Activated CD8-positive, alpha-beta memory T cell treated with anti-CD3 and anti-CD28 coated beads for 1 hour (primary cell): ENCODE measurements at places on chromosomes 12 and 14.
A peak's percentile ranks its signal among the peaks of the same experiment; 100 is the strongest.

- no peak for DNase-seq
Observed at GRCh38 chr14:64235652-64236640, 58.2 kb downstream of the ESR2 start.

- DNase-seq, result no peak
Observed at GRCh38 chr12:7441216-7441615, 2.7 kb downstream of the CD163L1 start.

DNA sequence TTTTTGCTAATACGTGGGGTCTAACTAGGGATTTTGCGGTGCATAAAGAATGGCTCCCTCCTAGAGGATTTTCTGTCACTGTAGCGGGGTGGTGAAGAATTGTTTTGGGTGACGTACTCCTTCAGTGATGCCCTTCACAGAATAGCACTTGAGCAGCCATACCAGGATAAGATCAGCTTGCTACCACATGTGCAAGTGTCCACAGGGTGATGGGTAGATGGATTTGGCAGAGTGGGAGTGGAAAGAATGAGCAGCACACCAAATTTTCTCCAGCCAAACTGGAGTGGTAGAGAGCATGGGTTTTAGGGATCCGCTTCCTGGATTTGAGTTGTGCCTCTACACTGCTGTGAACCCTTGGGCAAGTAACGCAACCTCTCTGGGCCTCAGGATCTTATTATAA lies 2.3 kb downstream of the TCP11L2 start:
- DNase-seq, result no peak

DNA sequence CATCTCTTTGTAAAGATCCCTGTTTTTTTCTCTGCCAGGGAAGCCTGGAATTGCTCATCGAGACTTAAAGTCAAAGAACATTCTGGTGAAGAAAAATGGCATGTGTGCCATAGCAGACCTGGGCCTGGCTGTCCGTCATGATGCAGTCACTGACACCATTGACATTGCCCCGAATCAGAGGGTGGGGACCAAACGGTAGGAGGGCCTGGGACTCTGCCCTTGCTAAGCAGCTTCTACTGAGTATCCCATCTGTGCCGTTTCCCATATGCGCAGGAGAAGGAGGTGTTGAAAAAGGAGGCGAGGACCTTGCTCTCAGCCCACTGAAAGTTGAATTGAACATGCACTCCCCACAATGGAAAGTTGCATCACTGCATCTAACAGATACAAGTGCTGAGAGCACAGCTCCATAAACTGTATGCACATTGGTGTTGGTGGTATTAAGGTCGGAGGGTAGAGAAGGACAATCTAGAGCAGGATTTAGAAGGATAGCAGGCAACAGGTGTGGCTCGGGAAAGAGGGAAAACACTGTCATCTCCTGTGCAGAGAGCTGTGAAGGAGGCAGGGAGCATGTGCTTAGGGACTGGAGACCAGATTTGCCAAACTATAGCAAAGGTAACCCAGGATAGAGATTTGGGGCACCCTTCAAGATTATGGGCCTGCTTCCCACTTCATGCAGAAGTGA lies 21.5 kb upstream of the TAMALIN start:
- no peak for DNase-seq

GRCh38 chr12:1348606-1349005 lies 245.8 kb downstream of the FBXL14 start:
- no peak for DNase-seq

DNA sequence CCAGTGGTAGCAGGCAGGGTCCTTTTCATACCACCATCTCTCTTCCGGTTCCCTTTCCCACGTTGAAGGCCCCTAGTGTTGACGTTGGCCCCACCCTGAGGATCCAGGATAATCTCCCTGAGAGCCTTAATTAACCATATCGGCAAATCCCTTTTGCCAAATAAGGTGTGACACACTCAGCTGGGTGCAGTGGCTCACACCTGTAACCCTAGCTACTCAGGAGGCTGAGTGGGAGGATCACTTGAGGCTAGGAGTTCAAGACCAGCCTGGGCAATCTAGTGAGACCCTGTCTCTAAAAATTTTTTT lies 2.8 kb upstream of the TMEM119 start:
- DNase-seq, result no peak

DNA sequence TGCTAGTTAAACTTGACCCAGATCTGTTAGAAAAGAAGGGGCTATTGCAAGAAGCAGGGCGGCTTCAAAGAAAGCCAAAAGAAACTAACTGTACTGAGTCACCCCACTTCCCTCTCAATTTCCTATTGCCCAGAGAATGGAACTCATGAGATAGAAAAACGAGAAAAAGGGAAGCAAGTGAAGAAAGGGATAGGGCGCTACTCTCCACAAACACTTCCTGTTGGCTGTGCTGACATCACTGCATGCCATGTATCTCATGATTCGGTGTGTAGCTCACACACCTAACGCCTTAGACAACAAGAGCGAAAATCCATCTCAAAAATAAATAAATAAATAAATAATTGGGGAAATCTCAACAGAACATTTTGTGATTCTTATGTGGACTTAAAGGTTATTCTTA lies 13.0 kb upstream of the P2RX4 start:
- no peak for DNase-seq

DNA sequence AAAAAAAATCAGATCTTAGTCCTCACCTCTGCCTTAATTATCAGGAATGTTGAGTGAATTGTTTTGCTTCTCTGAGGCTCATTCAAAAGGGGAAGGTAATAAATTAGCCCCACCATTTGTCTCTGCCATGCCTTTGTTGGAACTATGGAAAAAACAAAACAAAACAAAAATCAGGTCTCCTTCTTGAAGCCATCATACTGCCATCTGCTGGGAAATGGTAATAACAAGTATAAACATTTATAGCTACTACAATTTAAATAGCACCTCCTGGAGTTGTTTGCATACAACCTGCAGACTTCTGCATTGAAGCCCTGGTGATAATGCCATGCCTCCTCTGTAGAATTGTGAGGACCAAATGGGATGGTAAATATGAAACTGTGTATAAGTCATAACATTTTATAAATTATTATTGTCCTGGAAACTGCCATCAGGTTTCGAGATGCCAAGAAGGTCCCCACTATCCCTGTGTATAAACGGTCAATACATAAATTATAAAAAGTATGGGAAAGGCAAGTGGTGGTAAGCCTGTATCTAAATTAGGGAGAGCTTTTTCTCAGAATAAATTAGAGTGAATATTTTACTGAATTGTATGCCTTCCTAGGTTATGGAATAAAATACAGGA lies 87.2 kb upstream of the FGD4 start:
- DNase-seq, result no peak

DNA sequence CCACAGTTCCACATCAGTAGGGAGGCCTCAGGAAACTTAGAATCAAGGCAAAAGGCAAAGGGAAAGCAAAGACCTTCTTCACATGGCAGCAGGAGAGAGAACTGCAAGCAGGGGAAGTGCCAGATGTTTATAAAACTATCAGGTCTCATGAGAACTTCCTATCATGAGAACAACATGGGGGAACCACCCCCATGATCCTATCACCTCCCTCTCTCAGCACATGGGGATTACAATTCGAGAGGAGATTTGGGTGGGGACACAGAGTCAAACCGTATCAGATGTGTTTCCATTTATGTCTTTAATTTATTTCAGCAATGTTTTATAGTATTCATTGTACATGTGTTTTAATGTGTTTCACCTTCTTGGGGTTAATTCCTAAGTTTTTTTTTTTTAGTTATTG lies 25.8 kb downstream of the METAP2 start:
- DNase-seq, result no peak

DNA sequence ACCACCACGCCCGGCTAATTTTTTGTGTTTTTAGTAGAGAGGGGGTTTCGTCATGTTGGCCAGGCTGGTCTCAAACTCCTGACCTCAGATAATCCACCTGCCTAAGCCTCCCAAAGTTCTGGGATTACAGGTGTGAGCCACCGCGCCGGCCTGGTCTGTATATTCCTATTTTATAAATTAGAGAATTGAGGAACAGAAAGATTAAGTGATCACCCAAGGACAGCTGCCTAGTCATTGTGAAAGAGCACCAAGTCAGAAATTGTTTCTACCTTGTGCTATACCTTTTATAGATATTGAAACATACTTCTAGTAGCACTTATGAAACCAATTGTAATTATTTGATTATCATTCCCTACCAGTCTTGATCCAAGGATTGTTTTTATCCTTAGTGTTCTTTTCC lies 1.9 kb downstream of the KNTC1 start:
- DNase-seq, result no peak

DNA sequence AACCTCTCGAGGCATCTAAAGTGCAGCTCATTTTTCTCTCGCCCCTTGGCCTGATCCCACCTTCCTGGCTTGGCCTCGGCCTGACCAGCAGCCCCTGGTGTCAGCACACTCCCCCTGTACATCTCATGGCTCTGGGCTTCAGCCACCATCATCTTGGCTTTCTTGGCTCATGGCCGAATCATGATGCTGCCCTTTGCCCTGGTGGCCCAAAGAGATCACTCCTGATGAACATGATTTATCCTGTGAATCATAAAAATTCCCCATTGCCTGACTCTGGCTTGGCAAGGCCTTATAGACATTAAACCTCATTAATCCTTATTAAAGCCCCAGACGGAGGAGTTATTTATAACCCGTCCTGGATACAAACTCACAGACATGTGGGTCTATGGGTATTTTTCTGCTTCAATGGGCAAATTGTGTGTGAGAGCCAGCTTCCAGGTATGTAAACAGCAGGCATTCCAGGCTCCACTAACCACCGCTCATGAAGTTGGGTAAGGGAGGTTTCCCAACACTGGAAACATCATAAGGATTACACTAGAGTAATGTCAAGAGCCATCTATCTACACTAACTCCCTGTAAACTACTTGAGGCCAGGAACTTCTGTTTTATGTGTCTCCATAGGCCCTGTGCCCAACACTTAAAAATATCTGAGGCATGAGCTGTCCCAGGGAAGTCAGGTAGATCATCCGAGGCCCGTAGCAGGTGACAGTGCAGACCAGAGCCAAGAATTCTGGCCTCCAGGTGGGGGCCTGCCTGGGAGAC lies 171.2 kb downstream of the TTC8 start:
- no peak for DNase-seq

DNA sequence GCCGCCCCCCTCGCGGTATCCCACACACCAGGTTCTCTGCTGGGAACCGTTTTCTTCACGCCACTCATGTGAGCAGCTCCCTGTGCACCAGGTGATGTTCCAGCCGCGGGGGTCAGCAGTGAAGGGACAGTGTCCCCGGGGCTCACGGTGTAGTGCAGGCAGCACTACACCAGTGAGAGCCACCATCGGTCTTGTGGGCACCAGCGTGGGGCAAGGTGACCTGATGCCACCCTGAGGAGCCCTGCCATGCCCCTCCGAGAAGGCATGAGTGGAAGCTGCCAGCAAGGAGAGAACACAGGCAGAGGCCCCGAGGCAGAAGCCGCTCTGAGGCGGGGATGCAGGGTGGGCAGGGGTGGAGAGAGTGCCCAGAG lies 11.5 kb upstream of the FBRSL1 start:
- no peak for DNase-seq

DNA sequence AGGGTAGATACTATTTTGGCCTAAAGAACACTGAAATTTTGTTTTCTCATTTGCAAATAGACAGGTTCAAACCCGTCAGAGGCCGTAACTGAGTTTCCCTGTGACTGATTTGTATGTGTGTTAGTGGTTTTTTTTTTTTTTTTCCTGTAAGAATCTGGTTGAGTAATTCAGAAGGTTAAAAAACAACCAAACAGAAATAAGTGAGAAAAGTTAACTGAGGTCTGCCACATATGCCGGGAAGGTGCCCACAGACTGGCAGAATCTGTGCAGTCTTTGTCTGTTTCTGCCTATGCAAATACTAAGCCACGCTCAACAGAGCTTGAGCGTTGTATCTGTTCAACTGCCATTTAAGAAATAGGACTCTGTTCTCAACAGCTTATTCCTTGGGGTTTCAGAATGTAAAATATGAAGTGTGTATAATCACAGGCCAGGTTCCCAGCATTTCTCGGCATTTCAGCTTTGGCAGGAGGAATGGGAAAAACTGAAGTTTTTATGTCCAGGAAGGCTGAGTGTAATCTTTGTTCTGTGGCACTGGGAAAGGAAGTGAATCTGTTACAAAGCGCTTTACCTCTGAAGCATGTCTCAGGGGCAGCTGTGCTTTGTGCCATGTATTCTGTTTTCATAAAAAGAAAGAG lies 181.9 kb downstream of the PRKCH start:
- DNase-seq, result peak; percentile 29

DNA sequence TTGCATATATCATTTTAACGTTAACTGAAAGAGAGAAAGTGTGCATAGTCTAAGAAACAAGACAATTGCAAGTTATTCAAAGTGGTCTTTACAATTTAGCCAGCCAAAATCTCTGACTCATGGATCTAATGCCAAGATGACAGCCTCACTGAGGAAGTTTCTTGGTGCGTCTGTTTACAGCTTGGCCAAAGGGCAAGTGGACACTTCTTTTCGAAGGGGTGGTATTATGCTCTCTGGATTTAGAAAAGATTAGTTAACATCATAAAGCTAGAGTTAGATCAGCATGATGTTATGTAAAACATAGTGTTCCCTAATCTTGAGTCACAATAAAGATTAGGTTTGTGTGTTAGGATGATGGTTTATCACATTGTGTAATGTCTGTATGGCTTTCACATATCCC lies 51.5 kb upstream of the SLC2A13 start:
- DNase-seq, result no peak

- no peak for DNase-seq
Observed at GRCh38 chr14:24409192-24409591, 10.4 kb downstream of the NYNRIN start.

DNA sequence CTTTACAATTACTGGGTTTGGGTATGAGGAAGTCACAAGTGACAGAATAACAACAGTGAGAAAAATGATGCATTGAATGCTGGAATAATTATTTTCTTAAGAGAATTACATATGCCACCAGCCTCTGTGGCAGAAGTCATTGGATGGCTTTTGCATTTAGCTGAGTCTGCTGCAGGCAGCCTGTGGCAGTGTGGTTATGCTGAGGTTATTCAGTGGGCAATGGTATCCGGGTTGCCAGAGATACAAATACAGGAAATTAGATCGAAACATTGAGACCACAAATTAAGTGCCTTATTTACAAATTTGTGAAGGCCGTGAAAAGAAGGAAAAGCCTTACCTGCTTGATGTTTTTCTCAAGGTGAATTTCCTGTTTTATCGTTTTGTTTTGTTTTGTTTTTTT lies 1050.0 kb downstream of the GALC start:
- DNase-seq, result no peak

DNA sequence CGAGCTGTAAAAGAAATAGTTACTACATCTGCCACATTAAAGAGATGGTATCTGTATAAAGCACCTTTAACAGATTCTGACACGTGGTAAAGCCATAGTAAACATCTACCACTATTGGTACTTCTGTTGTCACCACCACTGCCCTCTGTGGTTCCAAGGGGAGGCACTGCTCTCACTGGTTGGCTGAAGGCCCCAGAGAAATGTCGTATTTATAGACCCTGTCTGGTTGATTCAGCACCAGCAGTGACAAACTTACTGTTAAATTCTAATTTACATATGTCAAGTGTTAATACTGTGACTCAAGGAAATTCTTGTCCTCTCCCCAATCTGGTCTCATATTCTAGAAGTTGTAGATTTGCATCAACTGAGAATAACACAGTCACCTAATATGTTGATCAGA lies 281.1 kb downstream of the ERC1 start:
- no peak for DNase-seq

GRCh38 chr12:79302162-79302814 lies 388.5 kb downstream of the PAWR start:
- no peak for DNase-seq
